NCI-H526 treated with DMSO at 0.1 percent for 48 hours (cell line): ENCODE measurements at places on chromosomes 3 and 15.

DNA sequence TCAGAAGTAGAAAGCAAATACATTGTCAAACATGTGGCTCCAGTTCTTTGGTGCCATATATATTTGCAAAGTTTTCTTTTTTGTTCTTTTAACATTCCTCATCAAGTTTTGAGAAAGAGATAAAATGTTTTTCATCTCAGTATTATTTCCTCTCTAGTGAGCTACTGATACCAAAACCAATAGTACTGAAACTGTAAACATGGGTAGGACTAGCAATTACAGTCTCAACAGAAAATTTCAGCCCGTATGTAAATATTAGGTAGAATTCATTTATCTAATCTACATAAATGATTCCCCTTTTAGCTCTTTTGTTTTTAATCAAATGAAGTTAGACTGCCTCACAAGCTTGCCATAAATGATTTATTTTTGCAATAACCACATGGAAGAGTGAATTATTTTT lies 21.4 kb downstream of the SECISBP2L start:
- DNase-seq, result no peak

DNA sequence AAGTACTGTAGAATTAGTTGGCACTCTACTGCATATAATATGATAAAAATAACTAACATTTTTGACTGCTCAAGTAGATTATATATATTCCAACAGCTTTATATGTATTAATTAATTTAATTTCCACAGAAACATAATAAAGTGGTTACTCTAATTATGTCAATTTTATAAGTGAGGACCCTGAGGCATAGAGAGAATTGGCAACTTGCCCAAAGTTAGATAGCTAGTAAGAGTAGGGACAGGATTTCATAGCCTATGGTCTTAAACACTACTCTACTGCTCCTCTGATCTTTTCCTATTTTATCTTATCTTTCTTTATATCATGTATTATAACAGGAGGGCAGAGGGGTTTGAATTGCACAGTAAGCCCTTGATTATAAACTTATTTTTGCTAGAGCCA lies 418.7 kb upstream of the SGO1 start:
- no peak for DNase-seq

DNA sequence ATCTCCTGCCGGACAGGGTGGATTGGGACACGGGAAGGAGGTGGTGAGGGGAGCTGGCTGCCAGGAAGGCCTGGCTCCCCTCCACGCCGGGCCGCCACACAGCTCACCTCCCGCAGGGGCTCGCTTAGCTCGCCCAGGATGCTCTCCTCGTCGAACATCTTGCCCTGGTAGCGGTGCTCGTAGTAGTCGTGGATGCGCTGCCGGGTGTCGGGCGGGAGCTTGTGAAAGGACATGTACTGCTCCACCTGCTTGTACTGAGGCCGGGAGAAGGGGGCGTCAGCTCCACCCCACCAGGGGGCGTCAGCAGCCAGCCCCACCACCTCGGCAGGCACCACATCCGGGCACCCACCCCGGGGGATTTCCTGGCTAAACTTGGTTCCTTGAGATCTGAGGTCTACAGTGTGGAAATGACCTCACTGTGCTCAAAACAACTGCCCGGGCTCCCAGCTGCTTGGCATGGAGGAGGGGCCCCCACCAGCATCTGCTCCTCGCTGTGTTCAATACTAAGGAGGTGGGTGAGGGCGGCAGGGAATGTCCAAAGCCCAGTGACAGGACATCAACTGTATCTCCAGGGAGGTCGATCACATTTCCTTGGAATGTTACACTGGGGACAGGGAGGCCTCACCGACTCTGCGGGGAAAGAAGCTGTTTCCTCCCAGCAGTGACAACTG lies 43.4 kb downstream of the HCN4 start:
- no peak for DNase-seq

GRCh38 chr3:7867587-7867986 lies 634.0 kb upstream of the LMCD1 start:
- DNase-seq, result no peak

DNA sequence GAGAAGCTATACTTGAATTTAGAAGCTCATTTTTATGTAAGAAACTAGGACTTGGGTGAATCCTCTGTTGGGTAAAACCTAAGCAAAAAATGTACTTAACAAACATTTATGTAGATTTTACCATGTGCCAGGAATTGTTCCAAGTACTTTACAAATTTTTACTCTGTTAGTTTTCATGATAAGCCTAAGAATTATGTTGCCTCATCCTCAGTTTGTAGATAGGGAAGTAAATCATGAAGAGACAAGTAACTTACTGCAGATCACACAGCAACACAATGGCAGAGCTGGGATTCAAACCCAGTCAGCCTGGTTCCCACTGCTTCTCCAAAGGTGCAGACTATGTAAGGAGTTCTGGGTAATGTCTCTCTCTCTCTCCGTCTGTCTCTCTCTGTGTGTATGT lies 169.9 kb downstream of the DIPK2A start:
- DNase-seq, result no peak

DNA sequence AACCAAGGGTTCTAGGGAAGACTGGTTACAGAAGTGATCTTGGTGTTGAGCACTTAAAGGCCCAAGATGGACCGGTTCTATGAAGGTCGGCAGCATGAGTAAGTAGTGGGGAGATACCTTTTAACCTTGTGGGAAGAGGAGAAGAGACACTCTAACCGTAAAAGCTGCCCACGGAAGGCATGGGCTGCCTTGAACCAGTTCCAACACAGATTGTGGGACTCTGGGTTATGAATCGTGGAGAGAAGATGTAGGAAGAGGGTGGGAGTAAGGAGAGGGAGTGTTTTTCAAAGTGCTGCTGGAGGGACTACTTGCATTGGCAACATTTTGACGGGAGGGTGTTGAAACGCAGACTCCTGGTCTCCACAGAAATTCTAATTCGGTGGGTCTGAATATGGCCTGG lies 67.1 kb downstream of the CRYGS start:
- DNase-seq, result no peak

GRCh38 chr3:113629584-113630421 lies 66.6 kb downstream of the USF3 start:
- no peak for DNase-seq

- DNase-seq, result no peak
These were observed 28.2 kb downstream of the CPOX start for GRCh38 chr3:98565237-98565643.

DNA sequence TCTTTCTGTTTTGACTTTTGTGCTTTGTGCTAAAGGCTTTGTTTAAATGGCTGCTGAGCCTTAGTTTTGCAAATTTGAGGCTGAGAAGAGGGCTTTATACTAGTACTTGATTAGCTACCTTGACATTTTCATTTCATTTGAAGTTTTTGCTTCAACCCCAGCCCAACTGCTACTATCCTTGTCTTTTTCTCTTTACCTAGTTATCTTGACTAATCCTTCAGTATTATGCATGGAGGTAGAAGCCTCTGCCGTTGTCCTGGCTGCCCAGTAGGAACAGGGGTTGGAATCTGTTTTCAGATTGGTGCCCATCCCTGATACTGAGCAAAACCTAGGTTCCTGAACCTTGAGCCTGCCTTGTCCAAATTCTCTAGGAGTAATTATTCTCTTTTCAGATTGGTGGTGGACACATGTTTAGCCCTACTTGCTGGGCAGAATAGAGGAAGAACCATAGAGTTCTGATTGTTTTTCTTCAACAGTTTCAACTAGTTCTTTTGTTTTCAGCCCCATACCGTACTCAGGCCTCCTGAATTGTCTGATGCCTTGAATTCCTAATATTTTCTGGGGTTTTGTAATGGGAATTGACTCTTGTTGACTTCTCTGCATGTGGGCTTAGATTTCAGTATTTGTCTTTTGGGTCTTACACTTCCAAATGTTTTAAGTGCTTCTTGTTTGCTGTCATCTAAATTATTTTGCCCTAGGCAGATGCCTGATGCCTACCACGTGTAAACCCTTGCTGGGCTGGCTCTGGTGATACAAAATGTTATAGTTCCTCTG lies 143.2 kb downstream of the DOCK3 start:
- DNase-seq, result no peak
